ENCODE measurements at places on chromosomes 2 and 18.

GRCh38 chr2:240215676-240216051 is 75.2 kb upstream of the OTOS start:
- no peak for DNase-seq

DNA sequence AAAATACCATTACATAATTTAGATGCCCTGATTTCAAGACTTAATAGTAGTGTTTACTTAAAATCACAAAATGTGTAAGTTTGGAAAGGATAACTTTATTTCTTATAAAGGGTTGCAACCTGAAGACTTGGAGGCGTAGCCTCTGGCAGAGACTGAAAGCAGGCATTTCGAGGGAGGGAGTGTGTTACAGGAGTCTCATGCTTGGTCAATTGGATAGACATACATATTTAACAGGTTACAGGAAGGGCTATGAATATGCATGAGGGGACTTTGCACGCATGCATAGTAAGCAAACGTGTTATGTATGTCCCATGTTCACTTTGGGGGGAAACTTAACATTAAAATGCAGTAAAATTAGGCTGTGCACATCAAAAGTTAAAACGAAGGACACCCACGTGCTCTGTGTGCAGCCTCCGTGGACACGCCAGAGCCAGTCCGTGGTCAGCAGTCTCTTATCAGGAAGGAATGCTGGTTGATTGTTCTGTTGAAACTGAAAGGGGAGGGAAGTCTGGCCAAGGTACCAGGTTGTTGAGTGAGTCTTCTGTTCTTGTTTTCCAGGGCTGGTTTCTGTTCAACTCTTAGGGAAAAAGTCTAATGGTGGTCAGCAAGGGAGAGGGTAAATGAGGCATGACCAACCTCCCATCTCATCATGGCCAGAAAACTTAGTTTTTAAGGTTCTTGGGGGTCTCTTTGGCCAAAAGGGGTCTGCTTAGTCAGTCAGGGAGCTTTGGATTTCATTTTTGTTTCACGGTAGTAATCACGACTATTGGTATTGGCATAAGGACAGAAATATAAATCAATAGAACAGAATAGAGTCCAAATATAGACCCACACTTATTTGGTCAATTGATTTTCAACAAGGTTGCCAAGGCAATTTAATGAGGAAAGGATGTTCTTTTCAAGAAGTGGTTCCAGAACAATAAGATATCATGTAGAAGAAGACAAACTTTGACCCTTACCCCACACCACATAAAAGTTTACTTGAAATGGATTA is 121.9 kb downstream of the MCFD2 start:
- DNase-seq, result no peak

- DNase-seq, result no peak
These were observed 98.1 kb upstream of the YPEL5 start for GRCh38 chr2:30048636-30049175.

DNA sequence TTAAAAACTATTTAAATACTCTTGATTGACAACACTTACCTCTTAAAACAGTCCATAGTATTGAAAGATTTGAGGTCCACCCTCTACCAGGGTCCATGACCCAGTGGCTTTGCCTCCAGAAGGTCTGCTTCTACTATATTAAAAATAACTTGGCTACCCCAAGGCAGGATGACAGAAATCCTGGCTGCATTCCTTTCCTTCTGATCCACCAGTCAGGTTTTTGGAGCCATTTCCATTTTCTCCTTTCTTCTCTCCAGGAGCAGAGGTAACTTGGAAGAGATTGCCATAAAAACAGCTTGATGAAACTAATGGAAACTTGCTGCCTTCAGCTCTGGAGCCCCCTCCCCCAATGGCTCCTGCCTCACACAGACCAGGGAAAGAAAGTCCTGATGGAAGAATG is 2.6 kb upstream of the FAM171B start:
- no peak for DNase-seq

DNA sequence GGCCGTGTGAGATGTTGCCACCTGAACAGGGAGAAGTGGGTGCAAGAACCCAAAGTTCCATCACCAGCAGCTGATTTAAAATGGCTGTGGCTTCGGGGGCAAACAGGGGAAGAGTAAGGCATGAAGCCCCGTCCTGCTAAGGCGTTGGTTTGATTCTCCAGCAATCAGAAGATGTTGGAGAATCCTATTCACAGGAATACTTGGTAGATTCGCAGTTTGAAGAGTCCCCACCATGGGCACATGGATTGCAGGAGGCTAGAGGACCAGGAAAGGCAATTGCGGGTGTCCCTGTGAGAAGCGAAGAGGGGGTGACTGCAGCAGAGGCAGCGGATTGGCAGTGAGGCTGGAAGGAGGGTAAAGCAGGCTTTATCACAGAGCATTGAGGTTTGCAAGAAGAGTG is 46.6 kb upstream of the TXNDC2 start:
- DNase-seq, result no peak
